ENCODE measurements at places on chromosomes 13 and 19.
A peak's percentile ranks its signal among the peaks of the same experiment; 100 is the strongest.

GRCh38 chr13:113654175-113654560 is 3.8 kb downstream of the ATP4B start:
- DNase-seq, result no peak

GRCh38 chr13:103282571-103283450 is 216.6 kb upstream of the SLC10A2 start:
- DNase-seq, result no peak

GRCh38 chr13:95153647-95154412 is 147.4 kb downstream of the ABCC4 start:
- no peak for DNase-seq

DNA sequence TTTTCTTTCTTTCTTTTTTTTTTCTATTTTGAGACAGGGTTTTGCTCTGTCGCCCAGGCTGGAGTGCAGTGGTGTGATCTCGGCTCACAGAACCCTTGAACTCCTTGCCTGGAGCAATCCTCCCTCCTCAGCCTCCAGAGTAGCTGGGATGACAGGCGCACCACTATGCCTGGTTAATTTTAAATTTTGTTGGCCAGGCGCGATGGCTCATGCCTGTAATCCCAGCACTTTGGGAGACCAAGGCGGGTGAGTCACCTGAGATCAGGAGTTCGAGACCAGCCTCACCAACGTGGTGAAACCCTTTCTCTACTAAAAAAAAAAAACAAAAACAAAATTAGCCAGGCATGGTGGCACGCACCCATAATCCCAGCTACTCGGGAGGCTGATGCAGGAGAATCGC is 8.7 kb upstream of the SBNO2 start:
- no peak for DNase-seq

DNA sequence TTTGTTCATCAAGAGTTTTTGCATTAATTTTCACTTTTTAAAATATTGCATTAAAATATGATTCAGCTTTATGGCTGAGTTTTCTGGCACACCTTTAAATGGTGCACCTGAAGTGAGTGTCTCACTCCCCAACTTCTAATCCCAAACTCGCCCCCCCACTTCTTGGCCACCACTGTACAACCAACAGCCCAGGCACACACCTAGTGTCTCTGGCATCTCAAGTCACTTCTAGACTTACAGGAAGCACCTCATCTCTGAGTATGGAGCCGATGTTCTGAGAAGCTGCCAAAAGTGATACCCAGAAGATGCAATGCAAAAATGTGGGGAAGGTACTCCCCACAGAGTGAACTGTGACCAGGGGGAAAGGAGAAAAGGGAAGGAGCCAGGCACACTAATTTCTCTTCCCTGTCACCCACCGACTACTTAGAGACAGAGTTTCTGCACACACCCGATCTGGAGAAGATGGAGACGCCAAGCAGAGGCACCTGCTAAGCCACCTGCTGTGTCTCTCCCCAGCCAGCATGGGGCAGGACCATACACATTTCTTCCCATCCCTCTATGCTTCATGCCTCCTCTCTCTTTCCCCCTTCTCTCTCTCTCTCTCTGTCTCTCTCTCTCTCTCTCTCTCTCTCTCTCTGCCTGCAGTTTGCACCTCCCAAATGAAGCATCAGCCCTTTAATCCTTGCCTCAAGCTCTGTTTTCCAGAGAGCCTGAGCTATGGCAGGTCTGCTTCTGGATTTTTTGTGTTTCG is 155.3 kb upstream of the ZNF507 start:
- DNase-seq, result no peak

DNA sequence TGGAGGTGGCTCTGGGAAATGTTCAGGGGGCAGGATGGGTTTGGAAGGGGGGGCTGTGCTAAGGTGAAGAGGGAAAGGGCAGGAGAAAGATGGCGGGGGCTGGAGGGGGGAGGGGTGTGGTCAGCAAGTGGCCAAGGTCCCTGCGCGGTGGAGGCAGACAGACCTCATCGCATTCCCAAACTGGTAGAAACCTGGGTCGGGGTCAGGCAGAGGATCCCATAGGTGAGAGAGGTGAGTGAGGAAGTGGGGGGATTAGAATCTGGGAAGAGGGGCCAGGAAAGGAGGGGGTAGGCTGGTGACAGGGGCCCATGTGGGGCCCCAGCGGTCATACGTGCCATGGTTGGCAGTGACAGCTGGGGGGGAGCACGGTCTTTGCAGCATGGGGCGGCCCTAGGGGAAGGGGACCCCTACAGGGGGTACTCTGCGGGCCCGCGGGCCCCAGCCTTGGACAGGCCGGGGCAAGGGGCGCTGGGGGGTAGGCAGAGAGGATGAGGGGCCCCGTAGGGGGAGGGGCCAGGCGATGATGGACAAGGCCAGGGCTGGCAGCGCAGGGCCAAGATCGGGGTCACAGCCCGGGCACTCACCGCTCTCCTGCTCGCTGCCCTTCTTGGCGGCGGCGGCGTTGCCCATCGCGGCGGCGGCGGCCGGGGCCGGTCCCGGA is 514 bp downstream of the PRKACA start:
- DNase-seq, result no peak

DNA sequence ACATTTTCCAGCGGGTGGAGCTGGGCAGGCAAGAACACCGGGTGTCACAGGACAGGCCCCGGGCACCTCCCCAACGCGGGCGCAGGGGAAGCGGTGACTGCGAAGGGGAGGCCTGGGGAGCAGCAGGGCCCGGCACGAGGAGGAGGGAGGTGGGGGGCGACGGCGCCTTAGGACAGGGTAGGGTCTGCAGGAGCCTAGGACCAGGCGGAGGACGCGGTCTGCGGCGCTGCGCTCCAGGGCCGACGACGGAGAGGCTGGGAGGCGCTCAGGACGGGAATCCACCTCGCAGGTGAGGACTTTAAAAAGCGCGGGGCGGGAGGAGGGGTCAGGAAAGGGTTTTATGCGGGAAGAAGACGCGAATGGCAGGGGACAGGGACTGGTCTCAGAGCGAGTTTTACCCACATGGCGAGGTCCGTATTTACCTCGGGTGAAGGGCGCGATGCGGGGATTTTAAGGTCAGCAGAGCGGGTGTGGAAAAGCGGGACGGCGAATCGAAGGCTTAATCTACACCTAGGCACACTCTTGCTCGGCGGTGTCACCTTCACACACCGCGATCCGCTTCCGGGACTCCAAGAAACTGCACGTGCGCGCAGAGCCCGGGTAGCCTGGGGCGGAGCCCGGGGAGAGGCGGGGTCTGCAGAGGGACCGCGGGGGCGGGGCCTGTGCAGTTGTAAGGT is 13.5 kb downstream of the ERVV-2 start:
- DNase-seq, result no peak

DNA sequence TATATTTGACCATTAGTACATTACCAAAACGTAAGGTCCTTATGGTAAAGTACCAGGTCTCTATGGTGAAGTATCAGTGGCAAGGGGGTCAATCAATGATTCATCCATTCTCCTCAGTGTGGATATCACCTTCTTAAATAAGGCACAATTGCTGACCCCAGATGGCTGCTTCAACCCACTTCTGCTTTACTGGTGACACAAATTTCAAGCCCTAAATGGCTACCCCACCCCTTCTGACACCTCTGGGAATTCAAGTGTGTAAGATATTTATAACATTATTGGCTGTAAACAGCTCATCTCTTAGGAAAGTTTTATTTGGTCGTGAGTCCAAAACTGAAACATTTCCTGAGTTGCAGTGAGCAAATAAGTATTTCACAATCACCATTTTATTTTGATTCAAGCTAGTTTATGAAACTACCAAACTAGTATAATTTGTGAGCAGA is 7.9 kb upstream of the WBP4 start:
- DNase-seq, result no peak

DNA sequence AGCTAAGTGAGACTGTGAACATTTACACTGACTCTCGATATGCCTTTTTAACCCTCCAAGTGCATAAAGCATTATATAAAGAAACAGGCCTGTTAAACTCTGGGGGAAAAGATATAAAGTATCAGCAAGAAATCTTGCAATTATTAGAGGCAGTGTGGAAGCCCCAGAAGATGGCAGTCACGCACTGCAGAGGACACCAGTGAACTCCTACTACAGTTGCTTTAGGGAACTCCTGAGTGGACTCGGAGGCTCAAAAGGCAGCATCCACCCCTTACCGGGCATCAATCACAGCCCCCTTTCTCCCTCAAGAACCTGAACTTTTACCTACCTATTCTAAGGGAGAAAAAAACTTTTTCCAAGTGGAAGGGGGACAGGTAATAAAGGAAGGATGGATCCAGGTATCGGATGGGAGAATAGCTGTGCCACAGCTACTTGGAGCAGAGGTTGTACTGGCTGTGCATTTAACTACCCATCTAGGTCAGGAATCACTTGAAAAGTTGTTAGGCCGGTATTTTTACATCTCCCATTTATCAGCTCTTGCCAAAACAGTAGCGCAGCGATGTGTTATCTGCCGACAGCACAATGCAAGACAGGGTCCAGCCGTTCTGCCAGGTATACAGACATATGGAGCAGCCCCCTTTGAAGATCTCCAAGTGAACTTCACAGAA is 80.1 kb downstream of the ZNF486 start:
- no peak for DNase-seq

- DNase-seq, result no peak
Measured at GRCh38 chr13:75366380-75367280, 115.3 kb downstream of the TBC1D4 start.

- DNase-seq, result no peak
Measured at GRCh38 chr19:28486473-28486872, 726.5 kb downstream of the UQCRFS1 start.

DNA sequence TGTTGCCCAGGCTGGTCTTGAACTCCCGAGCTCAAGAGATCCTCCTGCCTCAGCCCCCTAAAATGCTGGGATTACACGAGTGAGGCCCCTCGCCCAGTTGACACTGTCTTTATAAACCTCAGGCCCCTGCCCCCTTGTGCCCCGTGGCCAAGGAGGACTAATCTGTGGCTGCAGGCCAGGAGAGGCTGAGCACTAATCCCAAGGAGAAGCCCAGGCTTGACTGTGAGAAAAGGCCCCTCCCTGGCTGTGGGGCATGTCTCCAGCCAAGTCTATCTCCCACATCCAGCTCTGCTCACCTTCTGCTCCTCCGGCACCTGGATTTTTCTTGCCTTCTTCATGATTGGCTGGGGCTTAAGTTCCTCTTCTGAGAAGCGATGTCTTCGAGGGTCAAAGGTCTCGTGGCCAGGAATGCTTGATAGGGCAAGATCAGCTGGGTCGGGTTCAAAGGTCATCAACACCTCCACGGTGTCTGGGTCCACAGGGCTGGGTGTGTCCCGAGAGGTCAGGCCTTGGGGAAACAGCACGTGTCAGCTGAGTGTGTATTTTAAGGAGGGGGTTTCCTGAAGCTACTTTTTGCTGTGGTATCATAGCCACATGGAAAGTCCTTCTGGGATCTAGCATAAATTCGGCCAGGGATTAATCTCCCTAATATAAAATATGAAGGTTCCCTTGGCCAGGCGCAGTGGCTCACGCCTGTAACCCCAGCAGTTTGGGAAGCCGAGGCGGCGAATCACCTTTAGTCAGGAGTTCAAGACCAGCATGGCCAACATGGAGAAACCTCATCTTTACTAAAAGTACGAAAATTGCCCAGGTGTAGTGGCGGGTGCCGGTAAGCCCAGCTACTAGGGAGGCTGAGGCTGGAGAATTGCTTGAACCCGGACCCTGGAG is 3.8 kb downstream of the DBP start:
- DNase-seq, result no peak

DNA sequence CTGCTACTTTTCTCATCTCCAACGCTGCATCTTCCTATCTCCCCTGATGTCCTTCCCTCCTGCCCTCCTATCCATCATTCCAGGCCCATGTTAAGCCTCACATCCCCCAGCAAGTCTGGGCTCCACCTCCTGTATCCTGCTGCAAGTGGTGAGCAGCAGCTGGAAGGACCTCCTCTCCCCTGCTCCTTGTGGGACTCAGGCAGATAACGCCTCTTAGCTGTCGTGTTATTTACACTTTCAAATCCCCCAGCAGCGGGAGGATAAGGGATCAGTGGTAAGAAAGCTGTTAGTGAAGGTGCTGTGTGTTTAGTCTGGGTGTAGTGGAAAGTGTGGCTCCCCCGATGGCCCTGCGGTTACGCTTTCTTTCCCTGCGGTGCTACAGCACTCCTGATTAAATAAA is 211.9 kb downstream of the ZNF536 start:
- no peak for DNase-seq

- no peak for DNase-seq
Measured at GRCh38 chr13:30400376-30400775, 21.9 kb upstream of the UBE2L5 start.

DNA sequence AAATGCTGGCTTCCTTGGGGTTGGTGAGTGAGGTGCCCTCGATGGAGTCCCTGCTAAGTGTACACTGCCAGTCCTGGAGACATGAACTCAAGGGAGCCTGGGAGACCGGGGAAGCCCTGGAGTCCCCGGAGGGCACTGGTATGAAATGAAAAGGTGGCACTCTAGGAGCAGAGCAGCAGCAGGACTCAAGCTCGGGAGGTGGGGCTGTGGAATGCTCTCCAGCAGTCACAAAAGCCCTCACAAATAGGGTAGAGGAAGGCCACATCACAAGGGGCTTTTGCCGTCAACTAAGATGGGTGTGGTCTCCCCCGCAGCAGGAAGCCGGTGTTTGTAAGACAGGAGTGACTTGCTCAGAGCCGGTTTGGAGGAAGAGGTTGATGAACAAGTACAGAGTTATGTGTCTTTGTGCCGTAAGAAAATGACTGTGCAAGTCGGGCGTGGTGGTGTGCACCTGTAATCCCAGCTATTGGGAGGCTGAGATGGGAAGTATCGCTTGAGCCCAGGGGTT is 19.3 kb downstream of the CCNE1 start:
- no peak for DNase-seq

GRCh38 chr13:27622881-27623280 is 1.2 kb downstream of the POLR1D start:
- no peak for DNase-seq

DNA sequence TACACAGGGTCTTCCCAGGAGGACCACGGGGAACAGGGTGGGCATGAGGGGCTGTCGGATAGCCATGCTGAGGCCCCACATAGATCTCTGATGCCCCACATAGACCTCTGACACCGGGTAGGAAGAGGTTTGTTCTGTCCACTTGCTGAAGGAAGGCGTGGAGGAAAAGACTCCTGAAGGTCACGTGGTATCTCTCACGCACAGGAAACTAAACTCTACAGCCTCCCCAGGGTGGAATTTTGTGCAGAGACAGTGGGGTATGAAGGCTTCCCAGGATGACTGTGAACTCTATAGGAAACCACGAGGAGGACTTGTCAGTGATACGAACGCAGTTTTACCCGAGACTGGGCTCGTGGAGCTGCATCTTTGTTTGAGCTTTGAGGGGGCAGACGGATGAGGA is 2.8 kb downstream of the EVI5L start:
- no peak for DNase-seq

GRCh38 chr13:21297447-21297846 is 121.0 kb downstream of the MRPL57 start:
- no peak for DNase-seq

GRCh38 chr19:29876414-29876813 is 64.6 kb downstream of the CCNE1 start:
- DNase-seq, result no peak

GRCh38 chr19:32611161-32611560 is 30.2 kb downstream of the PDCD5 start:
- DNase-seq, result peak; percentile 54

- DNase-seq, result no peak
Measured at GRCh38 chr13:21005193-21005592, 56.2 kb downstream of the LATS2 start.

Data from NCI-H2171 (cell line).